ENCODE measurements at places on chromosomes 5 and 9.

GRCh38 chr5:81316571-81316970 is 15.2 kb downstream of the ZCCHC9 start:
- no peak for DNase-seq

GRCh38 chr9:120723565-120723964 is 9.3 kb upstream of the MEGF9 start:
- no peak for DNase-seq

GRCh38 chr9:110847671-110848070 is 179.1 kb downstream of the MUSK start:
- no peak for DNase-seq

- DNase-seq = no peak
Measured at GRCh38 chr5:51378448-51379330, 4.6 kb upstream of the ISL1 start.
